ENCODE measurements at places on chromosomes 6 and 20. TPM values are rescaled to one million over a fixed set of nuclear protein-coding genes. Genes with fewer than 3 reads are reported as not detected.

Gene PDRG1
- polyA plus RNA-seq, result 20.4 TPM

DNA sequence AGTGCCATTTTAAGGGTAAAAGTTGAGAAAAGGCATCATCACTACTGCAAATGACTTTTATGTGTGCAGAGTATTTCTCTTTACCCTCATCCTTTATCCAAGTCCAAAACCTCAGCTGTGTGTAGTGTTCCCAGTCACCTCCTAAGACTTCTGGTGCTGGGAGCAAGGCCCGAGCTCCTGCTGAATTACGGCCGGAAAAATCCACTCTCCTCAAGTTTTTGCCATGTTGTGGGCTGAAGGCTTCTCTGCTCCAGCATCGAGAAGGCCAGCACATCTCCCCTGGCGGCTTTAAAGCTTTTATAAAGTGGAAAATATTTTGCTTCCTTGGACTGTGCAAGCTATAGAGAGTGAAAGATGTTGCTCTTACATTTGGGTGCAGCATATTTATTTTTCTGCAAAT is 153.2 kb upstream of the THBS2 start:
- no peak for DNase-seq

DNA sequence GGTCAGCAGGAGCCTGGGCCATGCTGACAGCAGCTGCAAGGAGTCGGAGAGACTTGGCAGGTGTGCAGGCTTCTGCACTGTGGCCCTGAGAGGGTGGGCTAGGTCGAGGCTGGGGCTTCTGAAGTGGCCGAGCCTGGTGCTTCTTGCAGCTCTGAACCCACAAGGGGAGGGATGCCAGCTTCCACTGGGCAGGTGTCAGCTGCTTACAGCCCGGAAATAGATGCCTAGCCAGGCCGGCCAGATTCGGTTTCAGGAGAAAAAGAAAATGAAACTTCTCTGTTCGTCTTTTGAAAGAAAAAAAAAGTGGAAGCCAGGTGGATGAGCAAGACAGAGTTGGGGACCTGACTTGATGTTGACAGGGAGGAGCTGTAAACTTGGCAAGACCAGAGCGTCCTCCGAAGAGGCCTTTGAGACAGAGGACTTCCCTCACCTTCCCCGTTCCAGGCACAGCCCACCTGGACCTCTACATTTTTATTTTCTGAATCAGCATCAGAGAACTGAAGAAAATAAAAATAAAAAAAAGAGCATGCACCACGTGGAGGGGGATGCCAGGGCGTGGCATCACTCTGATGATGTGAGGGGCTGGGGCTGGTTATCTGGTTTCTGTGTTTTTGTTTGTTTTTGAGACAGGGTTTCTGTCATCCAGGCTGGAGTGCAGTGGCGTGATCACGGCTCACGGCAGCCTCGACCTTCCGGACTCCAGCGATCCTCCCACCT is at the start of gene ZBP1:
Gene ZBP1, minus strand, starts transcription at position 153 of the 717 bp plus-strand sequence. Its CDS starts 131 bp downstream, at position 22.
- DNase-seq, result no peak

- DNase-seq, result no peak
Observed at GRCh38 chr20:845941-846893, 12.7 kb downstream of the FAM110A start.

GRCh38 chr6:50722829-50723554 is 9.7 kb downstream of the TFAP2D start:
- no peak for DNase-seq

DNA sequence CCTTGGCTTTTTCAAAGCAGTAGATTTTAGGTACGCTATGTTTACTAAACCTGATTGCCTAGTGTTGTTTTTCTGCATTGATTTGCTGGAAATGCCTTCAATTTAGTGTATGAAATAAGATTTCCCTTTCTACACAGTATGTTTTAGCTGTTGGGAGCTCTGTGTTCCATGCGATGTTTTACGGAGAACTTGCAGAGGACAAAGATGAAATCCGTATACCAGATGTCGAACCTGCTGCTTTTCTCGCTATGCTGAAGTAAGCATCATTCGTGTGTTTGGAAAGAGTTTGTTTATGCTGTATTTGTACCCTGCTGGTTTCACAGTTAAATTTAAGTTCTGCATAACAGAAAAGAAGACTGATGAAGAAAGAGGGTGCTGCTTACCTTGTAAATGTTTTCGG is 1.9 kb downstream of the BTBD3 start:
- no peak for DNase-seq
